ENCODE measurements at places on chromosomes 16 and 17.

GRCh38 chr16:79598063-79598347 lies 2.5 kb downstream of the MAF start:
- no peak for DNase-seq

DNA sequence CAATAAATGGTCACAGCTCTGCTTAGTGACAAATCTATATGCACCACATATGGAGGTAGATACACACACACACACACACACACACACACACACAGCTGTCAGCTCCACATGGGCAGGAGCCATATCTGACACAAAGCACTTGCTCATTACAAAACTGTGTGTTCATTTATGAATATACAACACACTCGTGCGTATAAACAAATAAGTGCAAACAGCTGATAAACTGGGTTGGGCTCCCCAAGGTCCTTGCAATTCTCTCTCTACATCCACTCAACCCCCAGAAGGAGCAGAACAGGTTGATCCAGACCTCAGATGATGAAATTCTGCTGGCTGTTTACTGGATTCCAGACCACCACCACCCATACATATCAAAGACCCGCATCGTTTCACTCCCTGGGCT lies 140.7 kb downstream of the XYLT1 start:
- DNase-seq = no peak

DNA sequence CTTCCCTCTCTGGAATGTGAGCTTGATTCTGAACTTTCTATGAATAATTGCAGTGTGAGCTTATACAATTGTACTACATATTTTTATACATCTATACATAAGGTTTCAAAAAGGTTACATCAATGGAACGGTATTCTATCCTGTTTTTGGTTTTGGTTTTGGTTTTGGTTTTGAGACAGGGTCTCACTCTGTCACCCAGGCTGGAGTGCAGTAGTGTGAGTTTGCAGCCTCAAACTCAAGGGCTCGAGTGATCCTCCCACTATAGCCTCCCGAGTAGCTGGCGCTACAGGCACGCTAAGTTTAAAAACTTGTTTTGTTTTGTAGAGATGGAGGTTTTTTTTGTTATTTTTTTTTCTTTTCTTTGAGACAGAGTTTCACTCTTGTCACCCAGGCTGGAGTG lies 1.1 kb downstream of the CTRB1 start:
- DNase-seq = no peak

GRCh38 chr17:66469890-66470289 lies 167.5 kb downstream of the PRKCA start:
- no peak for DNase-seq

- peak; percentile 74 for DNase-seq
Measured at GRCh38 chr17:76005263-76006149, 4.9 kb downstream of the CDK3 start.

DNA sequence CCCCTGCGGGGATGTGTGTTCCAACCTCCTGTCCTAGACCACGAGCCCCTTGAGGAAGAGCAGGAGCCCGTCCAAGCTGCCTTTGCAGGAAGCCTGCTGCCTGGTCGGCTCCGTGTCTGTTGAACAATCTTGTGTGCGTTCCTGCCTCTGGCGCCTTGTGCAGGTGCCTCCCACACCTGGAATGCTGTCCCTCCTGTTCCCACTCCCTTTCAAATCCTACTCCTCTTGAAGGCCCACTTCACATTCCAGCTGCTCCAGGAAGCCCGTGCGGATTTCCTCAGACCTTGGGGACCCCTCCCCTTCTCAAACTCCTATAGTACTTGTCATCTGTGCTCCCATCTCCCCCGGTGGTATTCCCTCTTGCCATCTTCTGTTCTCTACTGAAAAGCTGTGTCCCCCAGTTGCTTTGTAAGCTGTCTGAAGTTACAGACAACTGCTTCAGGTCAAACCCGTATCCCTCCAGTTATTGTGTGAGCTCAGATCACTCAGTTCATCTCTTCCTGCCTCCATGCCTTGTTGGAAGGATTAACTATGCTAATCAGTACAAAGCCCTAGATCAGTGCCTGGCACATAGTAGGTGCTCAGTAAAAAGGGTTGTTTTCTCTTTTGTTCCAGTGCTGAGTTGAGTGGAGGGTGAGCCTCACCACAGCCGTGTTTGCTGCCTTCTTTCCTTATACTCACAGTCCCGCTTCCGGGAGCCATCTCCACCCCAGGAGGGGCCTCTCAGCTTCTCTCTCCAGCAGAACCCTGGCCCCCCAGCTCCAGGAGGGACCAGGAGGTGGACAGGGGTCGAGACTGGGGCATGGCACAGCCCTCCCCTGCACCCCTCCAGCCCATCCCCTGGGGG lies 241.8 kb upstream of the CIBAR2 start:
- DNase-seq = no peak

All from stimulated activated CD8-positive, alpha-beta memory T cell treated with anti-CD3 and anti-CD28 coated beads, Interleukin-12 subunit alpha, Interleukin-12 subunit beta, amount 100 ng/mL, for 1 hour (primary cell).